Brain (organoid and tissue), 16 donors: ENCODE measurements at places on chromosomes 2 and 18. TPM values are rescaled to one million over a fixed set of nuclear protein-coding genes. Genes with fewer than 3 reads are reported as not detected.
A peak's percentile ranks its signal among the peaks of the same experiment; 100 is the strongest.

DNA sequence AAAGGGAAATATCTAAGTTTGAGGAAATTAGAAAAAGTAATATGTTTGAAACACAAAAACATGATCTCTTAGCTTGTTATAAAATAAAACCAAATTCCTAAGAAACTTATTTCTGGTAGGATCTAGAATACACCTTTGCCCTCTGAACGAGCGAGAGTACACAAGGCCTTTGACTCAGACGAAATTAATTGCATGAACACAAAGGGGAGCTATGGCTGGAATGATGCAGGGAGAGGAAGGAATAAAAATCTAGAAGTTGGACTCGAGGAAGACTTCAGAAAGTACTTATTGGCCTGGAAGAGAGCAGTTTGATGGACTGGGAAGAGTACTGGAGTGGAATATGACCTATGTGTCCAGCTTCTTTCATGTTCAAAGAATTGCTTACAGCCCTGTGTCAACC, 927 bp upstream of the CRYGD start:
- DNase-seq, result no peak

DNA sequence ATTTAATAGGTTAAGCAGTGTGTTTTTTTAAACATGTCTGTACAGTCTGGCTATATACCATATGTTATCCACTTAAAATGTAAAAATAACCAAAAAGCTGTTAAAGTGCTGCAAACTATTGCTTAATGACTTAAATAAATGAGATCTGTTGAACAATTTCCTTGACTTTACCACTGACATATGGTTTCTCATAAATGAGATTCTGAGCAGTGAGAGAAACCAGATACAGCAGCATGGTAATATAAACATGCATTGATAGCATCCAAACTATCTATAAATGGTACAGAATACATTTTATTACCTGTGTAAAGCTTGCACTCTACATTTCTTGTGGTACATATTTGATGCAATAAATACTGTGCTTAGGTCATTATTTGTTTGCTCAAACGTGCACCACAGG, 36.3 kb upstream of the TTC21B start:
- DNase-seq, result peak; percentile 64

- peak; percentile 41 for DNase-seq
Observed at GRCh38 chr2:85246348-85246747, 81.4 kb downstream of the TGOLN2 start.

DNA sequence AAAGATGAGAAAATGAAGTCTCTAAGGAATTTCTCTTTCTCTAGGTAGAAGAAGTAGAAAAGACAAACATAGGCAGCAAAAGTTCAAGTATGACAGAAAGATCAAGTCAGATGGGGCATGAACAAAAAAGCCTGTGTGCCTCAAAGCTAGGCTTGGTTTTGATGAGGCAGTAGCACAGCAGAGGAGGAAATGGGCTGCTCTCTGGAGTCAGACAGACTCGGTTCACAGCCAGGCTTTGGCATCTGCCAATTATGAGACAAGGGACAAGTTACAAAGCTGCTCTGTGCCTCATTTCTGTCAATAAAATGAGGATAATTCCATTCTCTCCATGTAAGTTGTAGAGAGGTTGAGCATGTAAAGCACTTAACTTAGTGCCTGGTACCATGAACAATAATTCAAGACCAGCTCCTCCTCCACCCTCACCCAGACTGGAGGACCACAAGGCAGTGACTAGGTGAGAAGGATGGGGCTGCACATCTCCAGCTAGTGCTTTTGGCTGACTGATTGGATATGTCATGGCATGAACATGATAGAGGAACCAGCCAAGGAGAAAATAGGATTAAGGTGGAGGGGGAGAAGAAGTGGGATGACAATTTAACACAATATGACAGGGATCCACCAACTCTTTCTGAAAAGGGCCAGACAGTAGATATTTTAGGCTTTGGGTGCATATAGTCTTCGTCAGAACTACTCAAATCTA, 84.6 kb downstream of the TMEM163 start:
- no peak for DNase-seq

- DNase-seq, result peak; percentile 29
Observed at GRCh38 chr2:221203856-221204255, 368.2 kb downstream of the EPHA4 start.

GRCh38 chr2:12116228-12116750, 369.9 kb downstream of the LPIN1 start:
- DNase-seq, result no peak

DNA sequence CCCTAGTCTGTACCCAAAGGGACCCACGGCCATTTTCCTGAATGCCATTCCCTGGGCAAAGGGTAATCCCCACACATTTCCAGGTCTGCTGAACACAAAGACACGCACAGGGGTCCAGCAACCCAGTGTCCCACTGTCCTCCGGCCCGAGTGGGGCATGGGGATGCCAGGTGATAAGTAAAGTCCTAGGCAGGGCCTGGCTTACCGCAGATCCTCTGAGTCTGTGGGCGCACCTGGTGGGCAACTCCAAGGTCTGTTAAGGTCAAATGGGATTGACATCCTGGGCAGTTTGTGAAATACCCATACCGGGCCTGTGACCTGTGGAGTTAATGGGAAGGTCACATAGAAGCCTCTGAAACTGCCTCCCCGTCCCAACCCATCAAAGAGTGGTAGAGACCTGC, 116.1 kb downstream of the EIPR1 start:
- DNase-seq, result no peak

DNA sequence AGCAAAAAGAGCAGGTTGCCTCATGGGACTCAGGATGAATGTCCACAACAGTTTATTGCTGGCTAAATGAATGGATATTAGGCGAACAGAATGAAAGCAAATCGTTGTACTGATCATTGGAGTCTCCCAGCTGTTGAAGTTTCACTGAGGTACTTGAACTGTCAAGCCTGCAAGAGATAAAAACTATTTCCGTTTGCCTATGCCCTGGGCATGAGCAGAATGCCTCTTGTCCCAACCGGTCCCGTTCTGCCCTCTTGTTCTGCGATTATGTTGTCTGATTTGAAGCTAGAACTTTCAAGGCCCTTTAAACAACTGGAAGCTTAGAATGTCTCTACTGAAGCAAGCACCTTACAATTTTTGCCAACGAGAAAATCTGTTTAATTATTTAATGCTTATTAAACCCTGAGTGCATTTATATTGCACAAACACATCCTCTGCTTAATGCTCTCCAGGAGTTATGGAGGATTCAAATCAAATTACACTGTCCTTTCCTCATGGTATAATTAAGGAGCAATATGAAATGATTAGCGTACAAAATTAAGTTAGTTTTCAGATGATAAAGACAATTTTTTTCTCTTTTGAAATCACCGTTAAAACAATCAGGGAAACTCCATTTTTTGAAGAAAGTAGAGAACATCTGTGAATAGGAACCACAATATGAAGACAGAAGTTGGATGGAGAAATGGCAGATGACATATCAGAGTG, 17.7 kb downstream of the QPCT start:
- DNase-seq, result no peak

GRCh38 chr18:26005950-26006349, 84.5 kb downstream of the SS18 start:
- no peak for DNase-seq

GRCh38 chr18:30376515-30376914, 666.0 kb downstream of the DSC3 start:
- no peak for DNase-seq

DSG4 gene
- polyA plus RNA-seq, result not detected

C2orf69 gene
- polyA plus RNA-seq, result 4.0 TPM

POTEI gene
- polyA plus RNA-seq, result not detected

TUBB6 gene
- polyA plus RNA-seq, result 43.5 TPM
